ENCODE measurements at places on chromosomes 5 and 9.

- DNase-seq, result no peak
These were observed 20.5 kb upstream of the NDFIP1 start for GRCh38 chr5:142087920-142088679.

- no peak for DNase-seq
These were observed 182.3 kb downstream of the SPATA31D1 start for GRCh38 chr9:82170866-82171265.

DNA sequence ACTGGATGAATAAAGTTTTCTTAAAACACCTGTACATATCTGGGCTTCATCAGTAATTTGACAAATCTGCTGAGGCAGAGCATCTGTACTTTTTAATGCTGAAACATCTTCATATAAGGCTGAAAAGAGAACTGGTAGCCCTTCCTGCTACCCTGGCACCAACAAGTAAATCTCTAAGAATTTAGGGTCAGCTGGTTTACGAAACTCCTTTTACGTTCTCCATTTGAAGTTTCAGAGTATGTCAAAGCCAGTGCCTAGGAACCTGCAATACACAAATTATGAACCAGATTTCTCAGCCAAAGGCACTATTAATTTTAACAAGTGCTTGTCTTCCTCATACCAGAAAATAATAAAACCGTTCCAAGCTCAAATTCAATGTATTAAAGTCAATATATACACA lies 3.8 kb downstream of the ZFAND5 start:
- DNase-seq, result no peak

DNA sequence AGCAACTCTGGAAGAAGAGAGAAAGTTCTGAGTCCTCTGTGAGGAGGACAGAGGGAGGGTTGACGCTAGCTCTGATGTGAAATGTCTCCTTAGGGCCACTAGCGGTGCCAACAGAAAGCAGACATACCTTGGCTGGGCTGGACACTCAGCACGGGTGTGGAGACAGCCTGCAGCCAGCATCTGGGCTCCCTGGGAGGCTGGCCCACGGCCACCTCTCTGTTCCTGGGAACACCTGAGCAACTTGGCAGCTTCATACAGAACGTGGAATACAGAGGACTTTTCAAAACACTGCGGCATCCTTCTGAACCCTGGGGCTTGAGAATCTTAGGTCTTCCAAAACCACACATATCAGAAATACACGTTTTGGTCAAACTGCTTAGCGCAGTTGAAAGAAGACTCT lies 269.1 kb downstream of the FSTL4 start:
- DNase-seq, result no peak

DNA sequence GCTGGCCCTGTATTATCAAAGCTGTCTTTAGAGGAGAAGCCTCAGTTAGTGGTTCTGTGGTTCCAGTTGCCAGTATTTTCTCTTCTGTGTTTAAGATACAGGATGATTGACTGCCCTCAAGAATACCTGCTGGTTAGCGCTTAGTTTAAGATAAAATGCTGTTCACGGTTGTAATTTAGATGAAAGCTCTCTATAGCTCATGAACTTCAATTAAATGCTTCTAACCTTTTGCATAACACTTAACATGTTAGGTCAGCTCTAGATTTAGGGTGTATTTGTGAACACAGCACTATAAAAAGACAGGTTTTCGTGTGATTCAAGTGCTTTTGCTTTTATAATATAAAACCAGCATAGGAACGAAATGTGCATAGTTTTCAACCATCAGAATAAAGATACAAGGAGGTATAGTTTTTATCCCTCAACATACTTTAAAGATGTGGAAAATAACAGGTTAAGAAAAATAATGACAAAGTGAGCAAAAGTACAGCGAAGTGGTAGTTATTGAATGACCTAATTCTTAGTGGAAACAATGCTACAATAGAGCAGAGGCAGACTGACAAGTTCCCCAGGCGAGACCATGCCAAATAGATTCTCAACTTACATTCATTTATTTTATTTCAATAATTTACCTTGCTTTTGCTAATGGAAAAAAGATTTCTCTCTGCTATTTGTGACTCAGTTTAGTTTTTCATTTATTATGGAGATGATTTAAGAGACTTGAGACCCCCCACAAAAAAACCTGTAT lies 602.6 kb upstream of the DMAC1 start:
- no peak for DNase-seq
